GM12892 (cell line): ENCODE measurements at places on chromosomes 7 and 10.

DNA sequence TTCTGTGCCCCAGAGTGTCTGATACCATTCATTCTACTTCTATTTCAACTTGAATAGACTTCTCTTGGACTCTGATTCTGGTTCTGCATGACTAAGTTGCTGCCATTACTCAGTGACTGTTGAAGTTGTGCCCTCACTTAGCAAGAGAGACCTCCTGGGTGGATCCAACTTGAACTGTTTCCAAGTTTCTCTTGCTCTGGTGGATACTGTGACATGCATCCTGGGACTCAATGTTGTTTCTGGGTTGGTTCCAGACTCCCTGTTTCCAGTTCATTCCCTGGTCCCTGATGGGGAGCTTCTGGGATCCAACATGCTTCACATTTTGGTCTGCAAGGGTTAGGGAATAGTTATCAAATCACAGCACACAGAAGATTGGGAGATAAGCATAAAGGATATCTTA lies 26.2 kb upstream of the PRPF18 start:
- DNase-seq, result no peak

DNA sequence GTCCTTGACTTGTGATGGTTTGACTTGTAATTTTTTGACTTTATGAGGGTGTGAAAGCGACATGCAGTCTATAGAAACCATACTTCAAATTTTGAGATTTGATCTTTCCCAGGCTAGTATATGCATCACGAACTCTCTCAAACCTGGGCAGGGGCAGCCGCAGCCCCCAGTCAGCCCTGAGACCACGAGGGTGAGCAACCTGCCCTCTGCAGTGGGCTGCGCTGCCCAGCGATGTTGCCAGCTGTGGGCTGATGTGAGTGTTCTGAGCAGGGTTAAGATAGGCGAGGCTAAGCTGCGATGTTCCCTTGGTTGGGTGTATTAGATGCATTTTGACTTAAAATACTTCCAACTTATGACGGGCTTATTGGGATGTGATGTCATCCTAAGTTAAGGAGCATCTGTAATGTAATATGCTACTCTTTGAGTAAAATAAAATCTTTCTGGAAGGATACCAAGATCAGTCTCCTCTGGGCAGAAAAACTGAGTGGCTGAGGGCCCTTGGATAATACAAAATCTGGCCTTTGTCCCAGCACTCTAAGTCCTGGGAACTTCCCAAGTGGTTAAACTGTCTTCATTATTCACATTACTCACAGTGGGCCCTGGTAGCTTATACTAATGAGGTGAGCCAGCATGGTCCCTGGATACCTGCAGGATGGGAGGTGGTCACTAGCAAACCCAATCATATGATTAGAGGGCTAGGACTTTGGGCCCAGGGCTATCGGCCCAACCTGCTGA lies 28.4 kb upstream of the CNPY1 start:
- no peak for DNase-seq

DNA sequence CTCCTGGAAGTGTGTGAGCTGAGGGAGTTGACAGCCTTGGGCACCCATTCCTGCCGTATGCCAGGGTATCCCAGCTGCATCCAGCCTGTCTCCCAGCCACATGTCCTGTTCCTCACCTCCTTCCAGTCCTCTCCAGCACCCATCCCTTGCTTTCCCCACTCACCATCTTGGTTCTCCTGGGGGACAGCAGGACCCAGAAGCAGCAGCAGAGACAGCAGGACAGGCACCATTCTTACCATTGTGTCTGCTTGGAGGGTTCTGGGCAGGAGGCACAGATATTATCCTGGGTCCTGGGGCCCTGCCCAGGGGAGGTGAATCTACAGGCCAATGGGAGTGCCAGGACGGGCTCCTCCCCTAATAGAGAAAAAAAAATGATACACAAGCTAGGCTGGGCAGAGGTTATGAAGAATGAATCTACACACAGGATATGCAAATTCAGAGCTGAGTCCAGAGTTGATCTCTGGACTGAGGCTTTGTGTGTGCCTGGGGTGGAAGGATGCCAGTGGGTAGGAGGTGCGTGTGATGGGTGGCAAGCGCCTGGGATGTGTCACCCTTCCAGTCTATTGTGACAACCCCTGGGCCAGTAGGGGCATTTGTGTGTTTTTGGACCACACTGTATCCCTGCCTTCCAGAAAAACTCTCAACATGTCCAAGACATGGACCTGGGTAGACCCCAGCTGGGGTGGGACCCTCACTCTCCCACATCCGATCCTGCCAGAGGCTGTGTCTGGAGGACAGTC lies at the start of gene AZGP1:
Gene AZGP1 (minus strand): TSS at position 250 of the 740 bp plus-strand sequence. CDS start 11 bp downstream, at position 239.
- no peak for DNase-seq

DNA sequence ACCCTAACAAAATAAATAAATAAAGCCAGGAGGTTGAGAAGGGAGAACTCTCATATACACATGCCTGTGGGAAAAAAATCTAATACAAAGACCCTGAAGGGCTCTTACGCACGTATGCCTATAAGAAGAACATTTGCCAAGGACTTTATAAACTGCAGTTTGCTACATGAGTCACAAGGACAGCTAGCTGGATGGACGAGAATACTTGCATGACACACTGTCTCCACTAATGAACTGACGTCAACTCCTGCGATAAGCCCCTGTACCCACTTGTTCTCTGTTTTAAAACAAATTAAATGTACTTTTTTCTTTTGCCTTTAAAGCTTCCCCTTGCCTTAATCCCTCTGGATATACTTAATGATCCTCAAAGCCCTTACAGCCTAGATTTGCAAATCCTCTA lies 374.6 kb upstream of the GHITM start:
- no peak for DNase-seq

DNA sequence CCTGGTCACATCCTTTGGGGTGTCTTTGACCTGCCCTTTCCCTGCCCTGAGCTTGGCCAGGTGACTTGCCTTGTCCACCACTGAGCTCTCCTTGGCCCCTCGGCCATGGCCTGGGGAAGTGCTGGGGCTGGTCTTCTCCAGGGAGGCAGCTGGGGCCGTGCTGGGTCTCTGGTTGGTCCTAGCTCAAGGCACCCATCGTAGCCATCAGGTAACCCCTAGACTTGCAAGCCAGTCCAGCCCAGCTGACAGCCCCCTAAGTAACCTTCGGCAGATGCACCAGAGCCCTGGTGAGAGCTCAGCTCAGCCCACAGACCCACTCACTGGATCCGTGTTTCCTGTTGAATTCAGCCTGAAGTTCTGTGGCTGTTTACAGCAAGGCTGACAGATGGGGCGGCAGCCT lies 176.2 kb upstream of the SHH start:
- DNase-seq, result no peak

GRCh38 chr7:146090023-146090645 lies 26.5 kb upstream of the CNTNAP2 start:
- DNase-seq, result no peak

GRCh38 chr10:117086546-117086945 lies 51.5 kb downstream of the VAX1 start:
- no peak for DNase-seq

DNA sequence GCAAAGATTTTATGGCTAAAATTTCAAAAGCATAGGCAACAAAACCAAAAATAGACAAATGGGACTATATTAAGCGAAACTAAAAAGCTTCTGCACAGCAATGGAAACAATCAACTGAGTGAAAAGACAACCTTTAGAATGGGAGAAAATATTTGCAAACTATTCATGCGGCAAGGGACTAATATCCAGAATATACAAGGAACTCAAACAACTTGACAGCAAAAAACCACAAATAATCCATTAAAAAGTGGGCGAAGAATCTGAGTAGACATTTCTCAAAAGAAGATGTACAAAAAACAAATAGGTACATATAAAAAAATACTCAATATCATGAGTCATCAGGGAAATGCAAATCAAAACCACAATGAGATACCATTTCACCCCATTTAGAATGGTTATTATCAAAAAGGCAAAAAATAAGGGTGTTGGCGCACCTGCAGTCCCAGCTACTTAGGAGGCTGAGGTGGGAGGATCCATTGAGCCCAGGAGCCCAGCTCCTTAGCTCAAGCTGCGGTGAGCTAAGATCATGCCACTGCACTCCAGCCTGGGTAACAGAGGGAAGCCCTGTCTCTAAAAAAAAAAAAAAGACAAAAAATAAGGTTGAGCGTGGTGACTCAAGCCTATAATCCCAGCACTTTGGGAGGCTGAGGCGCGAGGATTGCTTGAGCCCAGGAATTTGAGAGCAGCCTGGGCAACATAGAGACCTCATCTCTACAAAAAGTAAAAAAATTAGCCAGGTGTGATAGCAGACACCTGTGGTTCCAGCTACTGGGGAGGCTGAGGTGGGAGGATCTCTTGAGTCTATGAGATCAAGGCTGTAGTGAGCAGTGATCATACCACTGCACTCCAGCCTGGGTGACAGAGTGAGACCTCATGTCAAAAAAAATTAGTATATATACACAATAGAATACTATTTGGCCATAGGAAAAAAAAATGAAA lies 4.2 kb upstream of the CCM2 start:
- no peak for DNase-seq

GRCh38 chr10:110200503-110200902 lies 6.9 kb upstream of the MXI1 start:
- no peak for DNase-seq

DNA sequence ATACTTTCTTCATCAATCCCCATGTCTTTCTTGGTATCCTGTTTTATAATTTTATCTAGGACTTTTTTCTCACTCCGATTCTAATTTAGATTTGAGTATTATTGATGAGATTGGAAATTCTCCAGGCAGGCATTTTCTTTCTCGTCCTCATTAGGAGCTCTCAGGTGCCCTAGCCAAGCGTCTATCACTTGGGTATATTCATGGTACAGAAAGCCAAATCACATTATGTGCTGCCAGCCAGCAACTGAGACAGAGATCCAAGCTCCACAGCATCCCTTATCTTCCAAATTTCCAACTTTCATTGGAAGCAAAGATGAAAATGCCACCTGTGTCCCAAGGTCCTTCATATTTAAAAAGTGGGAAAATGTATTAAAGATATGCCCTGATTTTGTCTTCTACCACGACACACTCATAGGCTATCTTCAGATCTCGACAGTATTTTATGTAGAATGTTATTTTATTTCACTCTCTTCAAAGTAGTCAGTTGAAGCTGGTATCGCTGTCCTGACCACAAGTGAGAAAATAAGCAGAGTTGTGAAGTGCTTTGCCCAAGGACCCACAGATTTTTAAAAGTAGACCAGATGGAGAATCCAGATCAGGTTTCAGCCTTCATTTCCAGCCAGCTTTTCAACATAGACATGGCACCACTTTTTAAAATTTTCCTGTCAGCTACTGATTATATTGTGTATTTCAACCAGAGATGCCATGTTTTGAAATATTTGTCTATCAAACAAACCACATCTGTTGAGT lies 773.4 kb downstream of the CNTNAP2 start:
- no peak for DNase-seq

DNA sequence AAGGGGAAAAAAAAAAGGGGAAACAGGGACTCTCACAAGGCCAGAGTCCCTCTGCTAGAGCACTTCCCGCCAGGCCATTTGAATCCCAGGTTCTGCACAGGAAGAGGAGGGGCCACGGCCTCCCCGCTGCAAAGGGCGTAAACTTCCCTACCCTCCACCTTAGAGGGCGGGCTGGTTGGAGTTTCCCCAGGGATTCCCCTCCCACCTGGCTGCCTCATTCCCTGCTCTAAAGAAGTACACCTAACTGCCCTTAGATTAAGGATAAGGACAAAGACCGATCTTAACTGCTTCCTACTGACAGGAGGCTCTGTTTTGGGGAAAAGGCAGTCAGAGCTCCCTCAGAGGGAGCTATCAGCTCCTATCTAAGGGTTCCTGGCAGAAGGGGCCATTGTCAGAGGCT lies 102.0 kb upstream of the ARMC3 start:
- DNase-seq, result no peak

DNA sequence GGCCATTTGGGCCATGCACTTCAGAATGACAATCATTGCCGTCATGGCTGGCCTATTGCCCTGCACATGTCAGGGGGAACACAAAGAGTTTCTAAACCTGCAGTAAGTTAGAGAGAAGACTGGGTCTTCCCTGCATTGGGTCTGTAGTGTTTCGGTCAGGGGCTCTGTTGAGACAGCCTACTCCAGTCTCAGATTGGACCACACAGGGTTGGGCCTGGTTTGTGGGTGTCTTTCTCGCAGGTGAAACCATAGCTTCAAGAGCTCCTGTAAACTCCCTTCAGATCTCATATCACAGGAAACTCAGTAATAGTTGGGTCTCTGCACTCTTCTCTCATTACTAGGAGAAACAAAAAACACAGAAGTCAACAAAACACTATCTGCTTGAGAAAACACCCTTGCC lies 7.3 kb upstream of the TARP start:
- no peak for DNase-seq

- no peak for DNase-seq
Observed at GRCh38 chr10:53052521-53053164, 280.1 kb upstream of the MBL2 start.

GRCh38 chr7:77235276-77235675 lies 35.7 kb upstream of the FGL2 start:
- DNase-seq, result no peak

- no peak for DNase-seq
Observed at GRCh38 chr10:13887761-13888160, 301.0 kb downstream of the PRPF18 start.

- no peak for DNase-seq
Observed at GRCh38 chr10:48498940-48499510, 105.8 kb downstream of the ARHGAP22 start.

- no peak for DNase-seq
Observed at GRCh38 chr10:109203646-109204353, 719.5 kb downstream of the XPNPEP1 start.

- no peak for DNase-seq
Observed at GRCh38 chr7:69640216-69640615, 41.9 kb downstream of the AUTS2 start.

GRCh38 chr7:120742372-120742771 lies 115.6 kb downstream of the TSPAN12 start:
- DNase-seq, result no peak

DNA sequence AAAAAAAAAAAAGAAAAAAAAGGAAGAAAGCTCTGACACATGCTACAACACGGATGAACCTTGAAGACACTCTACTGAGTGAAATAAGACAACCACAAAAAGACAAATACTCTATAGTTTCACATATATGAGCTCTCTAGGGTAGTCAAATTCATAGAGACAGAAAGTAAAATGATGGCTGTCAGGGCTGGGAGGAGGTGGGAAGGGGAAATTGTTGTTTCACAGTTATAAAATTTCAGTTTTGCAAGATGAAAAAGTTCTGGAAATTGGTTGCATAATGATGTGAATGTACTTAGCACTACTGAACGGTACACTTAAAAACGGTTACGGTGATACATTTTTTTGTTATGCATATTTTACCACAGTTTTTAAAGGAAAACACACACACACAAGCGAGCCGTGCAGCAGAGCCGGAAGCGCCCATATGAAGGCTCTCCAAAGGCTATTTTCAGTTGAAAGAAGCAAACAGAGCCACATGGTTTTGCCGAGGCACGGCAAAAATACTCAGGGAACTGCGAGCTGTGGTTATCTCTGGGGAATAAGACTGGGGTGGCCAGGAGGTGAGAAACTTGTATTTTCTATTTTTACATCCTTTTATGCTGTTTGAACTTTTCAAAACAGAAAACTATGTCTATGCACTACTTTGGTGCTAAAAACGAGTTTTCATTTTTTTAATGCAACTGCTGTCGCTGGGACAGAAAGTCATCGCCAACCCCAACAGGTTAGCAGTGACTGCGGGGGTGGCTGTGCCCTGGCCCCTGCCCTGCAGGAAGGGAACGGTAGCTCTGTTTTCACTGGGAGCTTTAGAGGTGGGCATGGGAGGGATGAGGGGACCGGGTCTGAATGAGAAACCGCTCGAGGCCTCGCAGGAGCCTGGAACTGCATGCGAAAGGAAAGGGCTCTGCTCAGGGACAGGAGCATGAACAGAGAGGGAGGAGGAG lies 132.9 kb downstream of the OAT start:
- DNase-seq, result no peak

GRCh38 chr7:106744563-106745091 lies 83.7 kb upstream of the CCDC71L start:
- no peak for DNase-seq

- DNase-seq, result no peak
Observed at GRCh38 chr10:50522908-50523307, 100.8 kb downstream of the SGMS1 start.
